ENCODE measurements at places on chromosomes 7 and 10.

DNA sequence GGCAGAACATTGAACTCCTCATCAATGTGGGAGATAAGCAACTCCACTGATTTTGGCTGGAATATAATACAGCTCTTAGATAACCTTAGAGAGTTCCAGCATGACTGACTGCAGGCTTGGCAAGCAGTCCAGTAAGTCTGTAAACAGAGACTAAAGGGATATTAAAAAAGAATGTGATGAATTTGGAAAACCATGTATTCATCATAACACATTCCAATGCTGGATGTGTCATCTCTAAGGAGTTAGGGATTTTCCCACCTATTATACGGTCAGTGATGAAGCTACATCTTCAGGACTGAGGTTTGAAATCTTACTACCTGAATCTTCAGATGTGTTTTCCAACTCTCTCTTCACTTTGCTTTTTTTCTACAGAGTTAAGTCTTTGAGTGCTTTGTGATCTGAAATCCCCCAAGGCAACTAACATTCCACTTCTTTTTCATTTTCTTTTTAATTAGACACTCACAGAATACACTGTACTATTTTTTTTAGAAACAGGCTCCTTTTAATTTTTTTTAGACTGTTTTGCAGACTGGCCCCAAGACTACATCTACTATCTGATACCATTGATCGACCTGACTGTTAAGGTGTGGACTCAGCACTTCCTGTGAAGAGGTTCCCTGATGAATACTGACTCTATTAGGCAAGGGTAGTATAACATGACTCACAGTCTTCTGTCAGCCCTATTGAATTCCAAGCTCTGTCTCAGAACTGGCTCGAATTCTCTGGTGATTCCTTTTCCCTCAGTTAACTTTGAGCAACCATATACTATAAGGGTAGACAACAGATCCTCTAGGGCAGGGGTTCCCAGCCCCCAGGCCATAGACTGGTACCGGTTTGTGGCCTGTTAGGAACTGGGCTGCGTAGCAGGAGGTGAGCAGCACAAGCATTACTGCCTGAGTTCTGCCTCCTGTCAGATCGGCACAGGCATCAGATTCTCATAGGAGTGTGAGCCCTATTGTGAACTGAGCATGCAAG, 678.2 kb downstream of the GRM8 start:
- no peak for DNase-seq

- DNase-seq: no peak
Observed at GRCh38 chr7:69433081-69433480, 165.2 kb upstream of the AUTS2 start.

- DNase-seq: no peak
Observed at GRCh38 chr7:30430777-30431176, 47.8 kb downstream of the NOD1 start.

DNA sequence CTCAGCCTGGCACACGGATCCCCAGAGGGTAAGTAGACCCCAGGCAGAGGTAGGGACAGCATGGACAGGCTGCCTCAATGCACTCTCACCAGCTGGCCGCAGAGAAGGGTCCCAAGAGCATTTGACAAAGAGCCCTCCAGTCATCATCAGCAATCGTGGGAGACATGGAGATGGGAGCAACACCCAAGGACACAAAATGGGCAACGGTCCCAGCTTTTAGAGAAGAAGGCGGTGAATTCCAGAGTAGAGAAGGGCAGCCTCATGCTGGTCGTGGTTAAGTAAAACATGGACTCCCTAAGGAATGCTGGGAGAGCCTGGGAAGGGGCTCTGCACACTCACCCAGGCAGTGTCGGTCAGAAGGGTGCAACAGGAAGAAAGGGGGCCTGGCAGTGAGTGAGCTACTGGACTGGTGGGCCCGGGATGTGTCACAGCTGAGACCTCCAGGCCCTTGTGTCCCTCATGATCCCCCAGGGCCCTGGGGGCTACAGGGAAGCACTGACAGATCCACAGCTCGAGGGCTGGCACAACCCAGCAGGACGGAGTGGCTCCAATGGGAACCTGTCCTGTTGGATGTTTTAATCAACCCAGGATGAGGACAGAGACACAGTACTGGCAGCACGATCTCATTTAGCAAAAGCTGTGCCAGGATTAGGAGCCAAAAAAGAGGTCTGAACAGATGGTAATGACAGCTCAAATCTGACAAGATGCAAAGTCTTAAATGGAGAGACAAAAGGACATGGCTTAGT, 147.1 kb downstream of the NEURL1 start:
- no peak for DNase-seq

DNA sequence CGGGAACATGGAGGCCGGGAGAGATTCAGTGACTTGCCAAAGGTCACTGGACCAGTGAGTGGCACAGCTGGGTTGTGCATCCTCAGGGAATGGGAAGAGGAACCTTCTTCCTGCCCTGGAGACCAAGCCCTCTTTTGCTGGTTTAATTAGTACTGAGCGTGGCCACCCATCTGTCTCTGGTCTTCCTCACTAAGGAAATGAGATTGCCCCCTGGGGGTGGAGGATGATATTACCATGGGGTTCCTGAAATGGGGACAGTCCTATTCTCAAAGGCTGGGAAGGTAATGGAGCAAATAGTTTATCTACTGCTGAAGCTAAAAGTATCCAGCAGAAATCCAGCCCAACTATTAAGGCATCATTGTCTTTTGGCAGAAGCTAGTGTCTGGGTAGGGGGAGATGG, 98.6 kb upstream of the FGFR2 start:
- no peak for DNase-seq

DNA sequence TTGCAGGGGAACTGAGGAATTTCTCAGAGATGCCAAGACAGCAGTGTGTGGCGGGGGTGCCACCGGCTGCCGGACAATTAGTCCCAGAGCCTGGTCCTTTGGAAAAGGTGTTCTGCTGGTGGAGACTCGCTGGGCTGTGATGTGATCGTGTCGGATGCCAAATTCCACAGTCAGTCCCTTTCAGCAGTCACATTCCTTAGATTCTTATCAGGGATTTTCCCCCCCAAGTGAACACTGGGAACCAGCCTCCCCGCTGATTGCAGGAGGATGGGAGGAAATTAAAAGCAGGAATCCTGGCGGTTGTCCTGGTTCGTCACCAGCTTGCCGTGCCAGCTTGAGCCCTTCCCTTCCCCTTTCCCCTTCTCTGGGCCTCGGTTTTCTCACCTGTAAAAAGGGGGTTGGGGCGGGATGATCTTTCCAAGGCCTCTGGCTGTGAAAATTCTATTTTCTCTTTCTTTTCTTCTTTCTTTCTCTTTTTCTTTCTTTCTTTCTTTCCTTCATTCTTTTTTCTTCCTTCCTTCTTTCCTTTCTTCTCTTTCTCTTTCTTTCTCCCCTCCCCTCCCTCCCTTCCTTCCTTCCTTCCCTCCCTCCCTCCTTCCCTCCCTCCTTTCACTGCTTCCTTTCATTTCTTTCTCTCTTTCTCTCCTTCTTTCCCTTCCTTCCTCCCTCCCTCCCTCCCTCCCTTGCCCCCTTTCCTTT, 39.6 kb downstream of the COL26A1 start:
- DNase-seq: no peak

DNA sequence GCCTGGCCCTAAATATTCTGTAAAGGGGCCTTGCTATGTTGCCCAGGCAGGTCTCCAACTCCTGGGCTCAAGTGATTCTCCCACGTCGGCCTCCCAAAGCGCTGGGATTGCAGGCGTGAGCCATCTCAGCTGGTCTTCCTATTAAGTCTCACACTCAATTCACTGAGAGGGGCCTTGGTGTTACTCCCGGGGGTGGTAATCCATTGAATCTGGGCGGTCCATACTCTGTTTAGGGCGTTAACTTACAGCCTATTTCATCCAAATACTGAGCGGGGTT, 665 bp upstream of the SRRT start:
- no peak for DNase-seq
